ENCODE measurements at places on chromosomes 6 and 20. TPM values are rescaled to one million over a fixed set of nuclear protein-coding genes. Genes with fewer than 3 reads are reported as not detected.
A peak's percentile ranks its signal among the peaks of the same experiment; 100 is the strongest.

The RIMS4 gene
- total RNA-seq, result 0.64 TPM

The CALHM6 gene
- 0.76 TPM for total RNA-seq

The ISM1 gene
- total RNA-seq, result 21.8 TPM

The DNAAF9 gene
- 20.9 TPM for total RNA-seq

The PTCRA gene
- not detected for total RNA-seq

The FOXQ1 gene
- total RNA-seq, result 78.0 TPM

The HTR1E gene
- total RNA-seq, result not detected

The C2 gene
- total RNA-seq, result 2.6 TPM

The MUC22 gene
- 0.18 TPM for total RNA-seq

The MAFB gene
- total RNA-seq, result 25.7 TPM

The ENPP5 gene
- 4.0 TPM for total RNA-seq

The FAM162B gene
- total RNA-seq, result 1.4 TPM

The OARD1 gene
- total RNA-seq, result 11.3 TPM

The GMPR gene
- total RNA-seq, result 16.4 TPM

The PRL gene
- total RNA-seq, result not detected

DNA sequence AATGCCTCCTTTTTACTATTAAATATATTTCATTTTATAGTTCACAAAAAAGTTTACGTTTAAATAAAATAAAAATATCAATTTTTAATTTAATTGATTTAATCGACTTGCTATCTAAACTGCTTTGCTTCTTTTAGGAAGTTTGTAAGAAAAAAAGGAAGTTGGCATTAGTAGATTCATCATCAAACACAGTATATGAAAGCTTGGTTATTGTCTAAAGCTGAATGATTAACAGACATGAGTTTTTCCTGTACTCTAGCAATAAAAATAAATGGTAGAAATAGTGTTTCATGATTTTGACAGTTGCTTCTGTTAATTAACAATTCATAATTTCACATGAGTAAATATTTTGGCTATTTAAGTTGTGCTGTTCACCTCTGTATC is 1285.5 kb upstream of the GJE1 start:
- H3K27ac ChIP-seq, result no peak overlapping the region
- no peaks in the 10 kb centered on the region for H3K4me1 ChIP-seq
- H3K36me3 ChIP-seq, result no peaks in the 10 kb centered on the region
- no peaks in the 10 kb centered on the region for H3K27me3 ChIP-seq
- DNase-seq, result no peak
- H3K4me3 ChIP-seq, result no peak overlapping the region

- no peaks in the 10 kb centered on the region for H3K36me3 ChIP-seq
- H3K27ac ChIP-seq, result no peak overlapping the region
- no peak overlapping the region for H3K4me3 ChIP-seq
- H3K4me1 ChIP-seq, result no peaks in the 10 kb centered on the region
- H3K27me3 ChIP-seq, result no peaks in the 10 kb centered on the region
Measured at GRCh38 chr6:36018339-36018738, 6.1 kb downstream of the SLC26A8 start.

- H3K36me3 ChIP-seq, result no peaks in the 10 kb centered on the region
- H3K27ac ChIP-seq, result no peak overlapping the region
- H3K4me1 ChIP-seq, result no peaks in the 10 kb centered on the region
- DNase-seq, result no peak
- no peak overlapping the region for H3K4me3 ChIP-seq
Measured at GRCh38 chr6:79993012-79993910, 11.2 kb upstream of the TTK start.

- DNase-seq, result no peak
- no peaks in the 10 kb centered on the region for H3K27me3 ChIP-seq
- no peaks in the 10 kb centered on the region for H3K36me3 ChIP-seq
Measured at GRCh38 chr6:51094271-51094670, 275.6 kb downstream of the TFAP2B start.

DNA sequence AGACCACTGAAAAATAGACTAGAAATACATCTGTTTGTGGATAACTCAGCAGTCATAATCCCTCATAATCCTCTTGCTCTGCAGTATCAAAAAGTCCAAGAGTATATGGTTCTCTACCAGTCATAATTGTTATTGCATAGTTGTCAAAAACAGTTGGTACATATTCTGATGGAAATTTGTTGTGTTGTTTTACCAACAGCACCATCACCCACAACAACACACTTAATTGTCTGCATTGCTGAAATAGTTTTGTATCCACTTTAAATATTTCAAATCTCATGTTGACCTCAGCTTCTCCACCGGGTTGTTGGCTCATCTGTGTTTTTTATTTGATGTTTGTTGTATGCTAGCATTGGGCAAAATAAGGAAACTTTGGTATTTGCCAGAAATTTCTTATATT is 39.4 kb downstream of the ITCH start:
- H3K27ac ChIP-seq, result no peak overlapping the region
- H3K27me3 ChIP-seq, result no peaks in the 10 kb centered on the region
- peaks cover 20% of the 10 kb centered on the region for H3K36me3 ChIP-seq
- DNase-seq, result no peak

DNA sequence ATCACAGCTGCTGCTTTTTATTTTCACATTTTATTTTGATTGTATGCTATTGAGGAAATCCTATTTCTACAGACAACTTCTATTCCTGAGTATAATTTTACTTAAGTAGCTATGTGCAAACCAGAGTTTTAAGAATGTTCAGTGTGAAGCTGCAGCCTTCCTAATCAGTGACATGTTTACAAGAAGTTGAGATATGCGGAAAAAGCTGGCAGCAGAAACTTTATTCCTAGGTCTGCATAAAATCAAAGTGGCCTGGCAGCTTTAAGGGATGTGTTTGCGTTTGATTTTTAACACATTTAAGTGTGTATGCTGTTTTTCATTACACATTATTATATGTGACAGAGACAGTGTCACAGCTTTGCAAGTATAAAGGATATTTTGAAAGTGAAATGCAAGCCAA is 26.3 kb downstream of the MAPK14 start:
- H3K27me3 ChIP-seq, result no peaks in the 10 kb centered on the region
- H3K36me3 ChIP-seq, result peaks cover 6% of the 10 kb centered on the region
- no peak overlapping the region for H3K27ac ChIP-seq
- no peak for DNase-seq
- H3K4me3 ChIP-seq, result no peak overlapping the region

DNA sequence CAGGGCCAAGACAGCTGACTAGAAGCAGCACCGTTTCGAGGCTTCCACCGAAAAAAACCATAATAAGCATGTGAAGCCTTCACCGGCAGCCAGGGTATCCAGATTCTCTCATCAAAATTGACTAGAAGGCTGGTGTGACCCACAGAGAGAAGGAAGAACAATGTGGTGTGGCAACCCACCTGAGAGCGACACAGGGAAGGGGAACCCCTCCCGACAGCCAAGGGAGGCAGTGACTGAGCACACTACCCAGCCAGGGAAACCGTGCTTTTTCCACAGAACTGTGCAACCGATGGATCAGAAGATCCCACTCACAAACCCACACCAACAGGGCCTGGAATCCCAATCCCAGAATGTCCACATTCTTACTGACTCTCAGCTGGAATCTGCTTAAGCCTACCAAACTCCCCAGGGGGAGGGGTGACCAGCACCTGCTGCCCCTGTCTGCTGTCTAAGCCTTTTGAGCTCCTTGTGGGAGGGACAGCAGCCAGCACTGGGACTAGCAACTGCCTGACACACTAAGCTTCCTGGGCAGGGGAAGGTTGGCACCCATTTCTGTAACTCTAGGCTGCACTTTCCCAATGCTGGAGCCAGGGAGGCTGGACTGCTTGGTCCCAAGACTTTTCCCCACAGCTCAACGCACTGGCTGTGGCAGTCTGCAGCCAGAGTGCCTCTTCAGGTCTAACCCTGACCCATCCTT is 231.9 kb upstream of the FAM83B start:
- H3K27me3 ChIP-seq, result no peaks in the 10 kb centered on the region
- H3K4me3 ChIP-seq, result no peak overlapping the region
- H3K27ac ChIP-seq, result no peak overlapping the region
- H3K36me3 ChIP-seq, result no peaks in the 10 kb centered on the region
- H3K4me1 ChIP-seq, result no peaks in the 10 kb centered on the region

DNA sequence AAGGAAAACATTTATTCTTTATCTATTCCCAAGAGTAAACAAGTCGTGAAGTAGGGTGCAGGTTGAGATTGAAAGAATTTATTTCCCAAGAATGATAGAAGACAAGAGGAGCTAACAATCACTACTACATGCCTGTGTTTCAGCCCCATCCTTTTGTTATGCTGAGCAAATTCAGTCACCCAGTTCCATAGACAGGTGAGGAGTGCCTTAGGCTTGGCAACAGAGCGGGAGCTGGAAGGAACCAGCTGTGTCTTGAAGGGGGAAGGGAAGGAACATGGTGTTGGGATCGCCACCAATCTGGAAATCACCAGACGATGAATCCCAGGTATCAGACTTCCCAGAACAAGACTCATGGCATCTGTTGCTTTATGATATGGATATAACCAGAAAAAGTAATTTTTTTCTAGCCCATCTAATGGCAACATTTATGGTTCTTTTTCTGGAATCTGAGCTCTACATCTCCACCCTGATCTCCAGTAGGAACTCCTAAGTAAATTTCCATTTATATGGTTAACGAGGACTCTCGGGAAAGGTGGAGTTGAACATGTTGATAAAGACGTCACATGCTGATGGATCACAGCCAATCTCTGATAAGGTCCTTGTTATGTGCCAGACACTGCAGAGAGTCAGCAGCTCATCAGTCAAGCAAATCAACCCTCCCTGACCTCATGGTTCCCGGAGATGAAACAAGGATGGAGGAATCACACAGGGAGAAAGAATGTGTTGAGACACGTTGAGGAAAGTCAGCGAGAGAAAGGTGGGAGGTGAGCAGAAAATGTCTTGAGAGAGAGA is 344.9 kb downstream of the SMOC2 start:
- H3K27me3 ChIP-seq, result peaks cover 10% of the 10 kb centered on the region
- H3K4me3 ChIP-seq, result no peak overlapping the region
- no peaks in the 10 kb centered on the region for H3K36me3 ChIP-seq
- no peak for DNase-seq
- H3K27ac ChIP-seq, result no peak overlapping the region

DNA sequence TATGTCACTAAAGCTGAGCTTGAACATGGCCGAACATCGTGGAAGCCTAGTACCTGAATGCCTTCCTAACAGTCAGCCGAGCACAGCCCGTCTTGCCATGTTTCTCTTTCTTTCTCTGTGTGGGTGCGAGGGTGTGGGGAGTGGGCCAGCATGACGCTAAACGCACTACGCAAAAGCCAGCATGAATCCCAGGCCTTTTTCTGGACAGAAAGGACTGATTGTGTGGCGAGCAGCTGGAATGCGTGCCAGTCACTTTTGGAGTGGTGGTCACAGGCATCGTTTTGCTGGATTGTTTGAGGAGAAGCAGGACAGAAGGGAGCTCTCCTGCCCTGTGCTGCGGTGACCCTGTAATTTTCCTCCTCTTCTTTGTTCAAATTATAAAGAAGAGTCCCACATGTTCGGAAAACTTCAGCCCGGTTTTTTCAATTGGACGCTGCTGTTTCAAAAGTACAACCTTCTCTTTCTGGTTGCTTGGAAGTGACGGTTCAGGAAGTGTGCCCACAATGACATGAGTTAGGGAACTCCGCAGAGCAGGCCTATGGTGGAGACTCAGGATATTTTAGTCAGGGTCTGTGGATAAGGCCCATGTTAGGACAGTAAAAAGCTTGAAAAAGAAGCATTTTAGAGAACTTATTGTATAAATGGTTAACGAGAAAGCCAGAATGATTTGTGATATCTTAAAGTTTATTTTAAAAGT is 54.3 kb downstream of the PDE7B start:
- H3K27ac ChIP-seq, result no peak overlapping the region
- H3K4me3 ChIP-seq, result no peak overlapping the region
- H3K4me1 ChIP-seq, result peaks cover 18% of the 10 kb centered on the region
- no peaks in the 10 kb centered on the region for H3K36me3 ChIP-seq

DNA sequence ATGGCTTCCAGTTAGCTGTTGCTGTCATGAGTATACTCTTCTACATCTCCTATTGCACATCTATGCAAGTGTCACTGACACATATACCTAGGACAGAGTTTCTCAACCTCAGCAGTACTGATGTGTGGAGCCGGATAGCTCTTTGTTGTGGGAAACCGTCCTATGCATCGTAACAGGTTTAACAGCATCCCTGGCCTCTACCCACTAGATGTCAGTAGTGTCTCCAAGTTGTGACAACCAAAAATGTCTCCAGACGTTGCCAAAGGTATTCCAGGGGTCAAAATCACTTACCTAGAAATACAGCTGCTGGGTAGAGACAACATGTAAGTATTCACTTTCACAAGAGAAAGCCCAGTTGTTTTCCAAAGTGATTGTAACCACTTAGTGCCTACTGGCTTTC is 637.6 kb downstream of the RNF144B start:
- no peak for DNase-seq
- H3K27ac ChIP-seq, result no peak overlapping the region
- H3K36me3 ChIP-seq, result no peaks in the 10 kb centered on the region
- H3K27me3 ChIP-seq, result no peaks in the 10 kb centered on the region
- no peaks in the 10 kb centered on the region for H3K4me1 ChIP-seq

DNA sequence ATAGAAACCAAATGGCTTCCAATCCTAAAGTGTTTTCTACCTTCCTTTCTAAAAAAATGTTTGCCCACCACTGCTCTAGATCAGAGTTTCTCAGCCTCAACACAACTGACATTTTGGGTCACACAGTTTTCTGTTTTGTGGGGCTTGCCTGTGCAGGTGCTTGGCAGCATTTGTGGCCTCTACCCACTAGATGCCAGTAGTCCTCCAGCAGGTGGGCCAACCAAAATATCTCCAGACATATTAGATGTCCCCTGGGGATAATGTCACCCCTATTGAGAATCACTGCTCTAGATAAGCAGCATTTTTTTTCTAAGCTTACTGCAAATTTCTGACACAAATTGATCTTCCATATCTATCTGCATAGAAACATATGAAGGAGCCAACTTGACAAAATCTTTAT is 26.3 kb upstream of the EPM2A start:
- no peaks in the 10 kb centered on the region for H3K27me3 ChIP-seq
- no peak overlapping the region for H3K27ac ChIP-seq
- H3K4me1 ChIP-seq, result no peaks in the 10 kb centered on the region

DNA sequence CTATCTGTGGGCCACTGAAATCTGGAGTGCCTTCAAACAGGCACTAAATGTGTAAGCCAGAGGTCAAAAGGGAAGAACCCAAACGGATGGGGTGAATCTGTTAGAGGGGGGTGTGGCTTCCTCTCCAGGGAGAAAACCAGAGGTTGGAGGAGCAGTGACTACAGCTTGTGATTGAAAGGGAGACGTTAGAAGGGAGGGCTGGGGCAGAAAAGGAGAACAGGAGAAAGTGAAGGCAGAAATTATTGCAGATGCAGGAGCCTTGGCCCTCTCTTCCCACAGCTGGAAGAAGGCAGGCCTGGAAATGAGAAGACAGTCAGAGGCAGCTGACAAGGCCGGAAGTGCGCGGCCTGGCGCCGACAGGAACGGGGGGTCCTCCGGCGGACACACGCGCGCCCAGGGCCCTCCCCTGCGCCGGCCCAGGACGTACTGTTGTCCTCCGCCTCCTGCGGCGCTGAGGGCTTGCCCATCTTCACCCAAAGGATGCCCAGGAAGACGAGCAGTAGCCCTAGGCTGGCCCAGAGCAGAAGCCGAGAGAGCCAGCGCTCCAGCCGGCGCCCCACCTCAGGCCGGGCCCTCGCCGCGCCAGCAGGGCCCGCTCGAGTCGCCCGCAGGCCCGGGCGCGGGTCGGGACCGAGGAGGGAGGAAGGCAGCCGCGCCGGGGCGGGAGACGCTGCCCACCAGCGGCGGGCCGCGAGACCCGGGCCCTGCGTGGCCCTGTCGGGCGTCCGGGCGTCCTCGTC is 806 bp downstream of the LEMD2 start:
- peaks cover 49% of the 10 kb centered on the region for H3K4me1 ChIP-seq
- DNase-seq, result peak; percentile 85
- H3K4me3 ChIP-seq, result peak overlapping the region; percentile 93
- H3K27me3 ChIP-seq, result no peaks in the 10 kb centered on the region
- peak overlapping the region; percentile 99 for H3K27ac ChIP-seq

Measured in suprapubic skin (tissue), 4 donors.